ENCODE measurements at places on chromosomes 12 and 14.

GRCh38 chr12:2396448-2396871 lies 343.7 kb downstream of the CACNA1C start:
- DNase-seq = no peak

DNA sequence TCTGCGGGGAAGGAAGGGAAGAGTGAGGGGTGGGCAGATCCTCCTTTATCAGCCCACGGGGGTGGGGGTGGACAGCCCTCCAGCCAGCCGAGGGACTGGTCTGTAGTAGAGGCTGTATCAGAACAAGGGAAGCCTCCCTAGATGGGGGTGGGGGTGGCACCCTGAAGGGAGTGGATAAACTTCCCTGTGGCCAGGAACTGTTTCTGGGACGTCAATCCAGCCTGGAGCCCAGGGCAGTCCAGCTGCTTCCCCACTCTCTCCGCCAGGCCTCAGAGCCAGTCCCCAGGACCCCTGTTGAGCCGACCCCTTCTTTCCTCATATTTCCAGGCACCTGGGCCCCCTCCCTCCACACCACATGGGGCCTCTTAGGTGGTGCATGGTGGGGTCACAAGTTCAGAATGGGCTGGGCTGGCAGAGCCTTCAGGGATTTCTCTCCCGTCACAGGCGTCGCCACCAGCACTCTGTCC lies 6.7 kb downstream of the PLD4 start:
- no peak for DNase-seq

DNA sequence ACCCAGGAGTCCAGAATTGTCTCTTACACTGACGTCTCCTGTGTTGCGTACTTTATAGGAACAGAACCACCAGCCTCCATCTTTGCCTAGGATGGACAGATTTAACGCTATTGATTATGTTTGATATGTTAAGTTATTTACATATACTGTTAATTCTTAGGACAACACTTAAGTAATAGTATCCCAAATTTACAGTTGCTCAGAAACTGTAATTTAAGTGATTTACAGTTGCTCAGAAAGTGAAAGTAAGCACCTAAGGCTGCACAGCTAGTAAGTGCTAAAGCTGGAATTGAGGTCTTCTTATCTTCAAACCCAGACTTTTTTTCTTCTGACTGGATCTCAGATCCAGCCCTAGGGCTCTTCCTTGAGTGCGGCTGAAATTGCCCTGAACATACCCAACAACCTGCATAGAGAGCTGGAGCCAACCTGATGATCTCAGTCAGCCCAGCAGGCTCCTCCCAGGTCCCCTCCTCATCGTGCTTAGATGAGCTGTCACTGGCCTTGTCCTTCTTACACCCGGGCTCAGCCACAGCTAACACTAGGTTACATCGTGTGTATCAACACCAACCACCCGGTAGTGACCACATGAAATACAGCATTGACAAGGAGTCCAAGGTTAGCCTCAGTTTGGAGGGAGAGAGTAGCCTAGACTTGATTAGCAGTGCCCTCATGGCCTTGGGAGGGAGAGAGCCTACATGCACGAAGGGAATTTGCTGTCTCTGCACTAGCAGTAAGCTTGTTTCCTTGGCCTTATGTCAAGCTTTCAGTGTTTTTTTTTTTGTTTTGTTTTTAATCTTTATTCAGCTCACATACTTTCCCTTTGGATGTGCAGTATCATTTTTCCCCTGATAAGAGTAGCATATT lies 111.1 kb upstream of the ARHGAP5 start:
- no peak for DNase-seq

GRCh38 chr12:113134521-113134951 lies 1.0 kb downstream of the RASAL1 start:
- no peak for DNase-seq

DNA sequence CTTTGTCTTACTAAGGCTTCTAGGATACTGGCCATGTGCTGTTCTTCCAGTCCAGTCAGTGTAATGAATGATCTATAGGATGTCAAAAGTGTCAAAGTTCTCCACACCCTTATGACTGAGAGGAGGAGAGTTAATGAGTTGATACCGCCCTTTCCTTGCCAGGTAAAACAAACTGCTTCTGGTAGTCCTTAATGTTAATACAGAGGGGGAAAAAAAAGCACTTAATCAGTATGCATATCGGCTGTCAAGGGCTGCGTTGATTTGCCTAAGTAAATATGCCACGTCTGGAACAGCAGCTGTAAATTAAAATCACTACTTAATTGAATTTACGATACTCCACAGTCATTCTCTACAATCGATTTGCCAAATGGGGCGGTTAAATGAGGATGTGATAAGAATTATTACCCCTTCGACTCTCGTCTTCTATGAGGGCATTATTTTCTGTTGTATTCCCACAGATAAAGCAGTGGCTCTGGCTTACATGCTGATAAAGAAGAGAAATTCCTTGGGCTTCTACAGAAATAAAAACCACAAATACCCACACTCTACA lies 416.0 kb downstream of the KCNH5 start:
- DNase-seq = no peak

DNA sequence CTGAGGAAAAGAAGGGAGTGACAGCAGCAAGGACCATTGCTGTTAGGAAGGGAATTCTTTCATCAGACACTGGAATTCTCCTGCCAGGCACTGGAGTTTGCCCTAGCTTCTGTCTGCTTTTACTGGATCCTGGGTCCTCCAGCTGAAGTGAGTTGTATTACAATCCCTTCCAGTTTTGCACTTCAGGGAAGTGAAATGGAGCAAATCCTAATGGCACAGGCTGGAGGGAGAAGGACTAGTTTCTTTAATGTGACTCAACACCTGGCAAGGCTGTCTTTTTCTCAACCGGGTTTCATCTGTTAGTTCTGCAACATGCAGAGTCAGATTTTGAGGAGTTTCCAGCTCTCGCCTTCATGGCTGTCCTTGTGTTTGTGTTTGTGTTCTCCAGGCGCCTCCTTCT lies 45.8 kb downstream of the ETV6 start:
- no peak for DNase-seq

GRCh38 chr12:55670276-55670675 lies 33.6 kb downstream of the OR10P1 start:
- no peak for DNase-seq

DNA sequence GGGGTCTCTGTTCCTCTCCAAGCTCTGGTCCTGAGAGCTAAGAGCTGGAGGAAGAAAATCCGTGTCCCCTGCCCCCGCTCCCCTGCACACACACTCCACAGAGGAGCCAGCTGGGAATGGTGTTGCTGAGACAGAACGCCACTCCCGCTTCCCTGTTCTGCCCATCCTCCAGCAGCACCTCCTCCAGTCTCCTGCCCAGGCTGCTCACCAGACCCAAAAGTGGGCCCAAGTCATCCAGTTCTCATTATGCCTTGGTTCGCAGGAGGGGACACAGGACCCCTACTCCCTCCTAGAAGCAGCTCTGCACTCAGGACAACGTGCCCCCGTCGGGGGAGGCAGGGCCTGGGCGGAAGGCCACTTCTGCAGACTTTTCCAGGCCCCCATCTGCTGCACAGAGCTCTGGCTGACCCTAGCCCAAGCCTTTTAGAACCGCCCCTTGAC lies 830 bp upstream of the TRMT61A start:
- no peak for DNase-seq

DNA sequence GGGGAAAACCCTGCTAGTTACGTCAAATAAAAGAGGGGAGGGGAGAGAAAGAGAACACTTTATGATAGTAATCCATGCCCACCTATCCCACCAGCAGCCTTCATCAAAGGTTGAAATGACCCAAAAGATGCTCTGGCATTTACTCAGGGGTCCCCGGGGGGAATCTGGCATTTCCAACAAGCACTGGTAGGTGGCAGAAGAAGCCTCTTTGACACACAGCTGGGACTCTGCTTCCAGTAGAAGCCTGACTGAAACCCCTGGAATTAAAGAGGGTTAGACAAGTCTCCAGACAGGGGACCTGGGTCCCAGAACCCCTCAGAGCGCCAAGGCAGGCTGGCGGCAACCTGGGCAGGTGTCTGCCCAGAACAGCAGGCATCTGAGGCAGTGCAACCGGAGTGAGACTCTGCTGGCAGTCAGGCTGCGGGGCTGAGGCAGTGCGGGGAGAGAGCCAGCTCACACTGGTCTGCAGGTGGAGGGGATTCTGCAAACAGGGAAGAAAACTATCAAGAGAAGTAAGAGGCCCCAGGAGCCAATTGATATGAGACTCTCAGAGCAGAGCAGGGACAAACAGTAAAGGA lies 85.0 kb upstream of the CAPRIN2 start:
- DNase-seq = no peak

DNA sequence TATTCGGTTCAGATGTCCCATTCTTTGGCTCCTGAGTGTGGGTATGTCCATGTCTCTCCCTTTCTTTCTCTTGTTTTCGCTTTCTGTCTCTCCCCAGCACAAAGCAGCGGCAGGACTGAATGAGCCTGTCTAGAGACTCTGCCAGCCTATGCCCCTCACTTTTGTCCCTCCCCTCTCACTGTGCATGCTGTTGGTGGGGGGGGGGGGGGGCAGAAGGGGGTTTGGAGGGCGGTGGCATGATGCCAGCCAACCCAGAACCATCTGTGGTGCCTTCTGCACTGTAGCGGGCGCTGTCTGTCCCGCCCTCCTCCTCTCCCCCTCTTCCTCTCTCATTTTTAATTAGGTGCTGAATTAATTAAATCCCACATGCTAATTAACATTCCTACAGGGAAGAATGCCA lies 17.7 kb downstream of the NGDN start:
- DNase-seq = no peak

- no peak for DNase-seq
These were observed 59.8 kb downstream of the SERPINA3 start for GRCh38 chr14:94671870-94672444.

DNA sequence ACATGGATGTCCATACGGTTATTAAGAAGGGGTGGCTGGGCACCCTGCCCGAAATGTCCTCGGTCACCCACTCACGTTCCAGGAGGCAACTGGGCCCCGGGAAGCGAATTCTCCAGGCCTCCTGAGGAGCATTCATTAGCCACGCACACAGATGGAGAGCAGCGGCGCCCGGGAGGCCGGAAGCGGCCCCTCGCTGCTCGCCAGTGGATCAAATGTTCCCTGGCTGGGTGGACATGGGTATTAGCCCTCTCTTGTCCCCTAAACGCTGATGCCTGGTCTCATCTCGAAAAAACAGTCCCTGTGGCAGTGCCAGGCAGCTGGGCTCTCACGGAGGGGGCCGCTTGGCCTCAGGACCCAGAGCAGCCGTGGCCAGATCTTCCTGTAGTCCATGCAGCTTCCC lies 59.0 kb upstream of the DLK1 start:
- no peak for DNase-seq

GRCh38 chr12:78038986-78039385 lies 208.3 kb downstream of the NAV3 start:
- no peak for DNase-seq

DNA sequence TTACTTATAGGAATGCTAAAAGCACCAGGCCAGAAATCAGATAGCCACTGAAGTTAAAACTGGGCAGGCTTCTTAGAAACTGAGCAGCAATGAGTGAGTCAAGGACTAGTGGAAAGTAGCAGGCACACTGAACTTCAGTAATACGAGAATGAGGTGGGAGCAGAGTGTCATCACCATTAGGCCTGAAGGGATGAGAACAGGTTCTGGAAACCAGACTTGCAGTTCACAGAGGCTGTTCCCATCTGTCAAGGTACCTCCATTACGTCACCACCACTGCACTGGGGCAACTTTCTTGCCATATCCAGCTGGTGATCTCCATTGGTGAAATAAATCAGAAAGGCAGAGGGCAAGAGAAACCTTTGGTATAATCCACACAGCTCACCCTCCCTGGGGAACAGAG lies 15.6 kb downstream of the ZNF10 start:
- DNase-seq = no peak

DNA sequence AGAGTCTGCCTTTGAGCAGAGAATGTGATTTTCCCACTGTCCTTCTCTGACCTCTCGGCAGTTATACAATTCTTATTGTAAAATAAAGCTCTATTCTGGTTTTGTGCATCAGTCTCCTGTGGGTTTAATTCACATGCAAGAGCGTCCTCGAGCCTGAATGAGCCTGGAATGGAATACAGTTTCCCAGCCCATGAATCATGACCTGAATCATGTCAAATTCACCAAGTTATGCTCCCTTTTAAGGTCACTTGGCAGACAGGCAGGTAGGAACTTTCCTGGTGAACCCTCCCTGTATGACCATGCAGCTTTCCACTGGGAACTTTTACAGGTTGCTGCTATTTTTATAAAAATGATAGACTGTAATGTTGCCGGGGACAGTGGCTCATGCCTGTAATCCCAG lies 41.7 kb downstream of the BICD1 start:
- DNase-seq = no peak

DNA sequence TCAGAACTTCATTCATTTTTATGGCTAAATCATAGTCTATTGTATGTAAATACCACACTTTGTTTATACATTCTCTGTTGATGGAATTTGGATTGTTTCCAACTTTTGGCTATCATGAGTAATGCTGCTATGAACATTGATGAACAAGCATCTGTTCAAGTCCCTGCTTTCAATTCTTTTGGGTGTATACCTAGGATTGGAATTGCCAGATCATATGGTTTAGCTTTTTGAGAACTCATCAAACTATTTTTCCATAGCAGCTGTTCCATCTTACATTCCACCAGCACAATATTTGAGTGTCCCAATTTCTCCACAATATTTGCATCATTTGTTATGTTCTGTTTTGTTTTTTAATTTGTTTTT lies 52.3 kb upstream of the CCND2 start:
- no peak for DNase-seq

- no peak for DNase-seq
These were observed 28.8 kb upstream of the LMO3 start for GRCh38 chr12:16634786-16635185.

- no peak for DNase-seq
These were observed 684 bp upstream of the KLRF2 start for GRCh38 chr12:9880532-9881078.

DNA sequence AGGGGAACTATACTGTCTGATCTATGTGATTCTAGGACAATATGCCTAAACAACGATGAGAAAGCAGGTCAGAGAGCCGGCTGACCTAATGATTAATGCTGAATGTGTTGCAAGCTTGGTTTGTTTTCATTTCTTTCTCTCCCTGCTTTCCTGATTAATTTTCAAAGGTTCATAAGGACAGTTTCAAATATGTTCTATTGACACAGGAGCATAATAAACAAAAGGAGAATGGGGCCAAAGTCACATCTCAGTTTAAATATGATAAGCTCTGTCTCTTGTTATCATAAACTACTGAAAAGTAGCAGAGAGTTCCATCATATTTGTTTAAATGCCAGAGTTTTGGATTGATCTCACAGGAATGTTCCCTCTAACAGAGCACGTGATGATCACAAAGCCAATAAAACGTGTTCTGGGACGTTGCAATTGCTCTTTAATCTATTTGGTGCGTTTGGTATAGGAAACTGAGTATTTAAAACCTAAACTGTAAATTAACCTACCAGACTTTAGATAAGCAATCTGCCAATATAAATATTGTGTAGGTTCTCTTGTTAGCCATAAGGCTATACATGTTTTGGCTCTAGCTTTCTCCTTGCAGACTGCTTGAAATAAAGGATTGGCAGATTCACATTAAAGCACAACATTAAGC lies 3.7 kb upstream of the HSD17B6 start:
- DNase-seq = no peak

GRCh38 chr14:78638926-78639325 lies 468.8 kb downstream of the NRXN3 start:
- DNase-seq = no peak

DNA sequence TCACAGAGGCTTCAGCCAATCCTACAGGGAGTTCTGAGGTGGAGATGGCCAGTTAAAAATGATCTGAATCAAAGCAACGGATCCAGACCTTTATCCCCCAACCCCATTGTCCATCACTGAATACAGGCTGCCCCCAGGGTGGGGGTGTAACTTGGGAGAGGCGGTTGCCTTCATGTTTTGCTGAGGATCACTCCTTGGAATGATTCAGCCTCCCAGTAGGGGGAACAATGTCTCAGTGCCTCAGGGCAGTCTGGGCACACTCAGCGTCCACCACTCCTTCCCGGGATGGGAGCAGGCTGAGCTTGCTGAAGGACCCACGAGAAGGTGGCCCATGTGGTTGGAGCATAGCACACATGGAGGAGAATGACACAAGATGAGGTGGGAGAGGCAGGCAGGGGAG lies 60.2 kb downstream of the RFX4 start:
- no peak for DNase-seq

All from GM12892 (cell line).